ENCODE measurements at places on chromosomes 1 and 21. TPM values are rescaled to one million over a fixed set of nuclear protein-coding genes. Genes with fewer than 3 reads are reported as not detected.

GRCh38 chr1:112923959-112924349, 32.0 kb downstream of the SLC16A1 start:
- DNase-seq = no peak

DNA sequence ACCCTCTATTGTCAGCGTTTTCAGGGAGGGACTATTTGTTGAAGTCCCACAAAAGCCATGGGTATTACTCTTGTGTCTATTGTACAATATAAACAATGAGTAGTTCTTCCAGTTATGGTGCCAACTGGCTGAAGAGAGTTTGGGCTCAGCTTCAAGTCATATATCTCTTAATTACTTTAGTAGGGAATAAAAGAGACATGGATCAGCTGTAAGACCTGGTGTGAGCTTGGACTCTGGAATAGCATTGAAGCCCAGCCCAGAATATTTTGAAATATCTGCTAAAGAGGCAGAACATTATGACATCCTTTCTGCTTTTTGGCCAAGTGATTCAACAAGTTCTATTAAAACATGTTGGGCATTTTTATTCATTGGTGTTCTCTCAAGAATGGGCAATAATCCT, 224.9 kb downstream of the BACH1 start:
- DNase-seq = no peak

DNA sequence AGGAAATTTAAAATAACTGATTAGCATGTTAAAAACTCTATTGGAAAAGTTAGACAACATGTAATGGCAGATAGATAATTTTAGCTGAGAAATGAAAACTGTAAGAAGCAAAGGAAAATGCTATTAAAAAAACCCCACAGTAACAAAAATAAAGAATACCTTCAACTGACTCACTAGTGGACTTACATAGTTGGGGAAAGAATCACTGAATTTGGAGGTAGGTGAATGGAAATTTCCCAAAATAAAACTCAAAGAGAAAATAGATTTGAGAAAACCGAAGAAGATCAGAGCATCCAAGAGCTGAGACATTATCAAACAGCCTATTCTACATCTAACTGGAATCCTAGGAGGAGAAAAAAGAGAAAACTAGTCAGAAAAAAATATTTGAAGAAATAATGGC, 34.7 kb downstream of the PDE4B start:
- DNase-seq = no peak

Gene C1orf159
- 9.5 TPM for total RNA-seq

All from mammary epithelial cell (primary cell).